ENCODE measurements at places on chromosomes 3 and 15.

- DNase-seq = no peak
Observed at GRCh38 chr3:30664884-30665283, 58.5 kb downstream of the TGFBR2 start.

- no peak for DNase-seq
Observed at GRCh38 chr3:132062535-132062934, 27.7 kb upstream of the CPNE4 start.

DNA sequence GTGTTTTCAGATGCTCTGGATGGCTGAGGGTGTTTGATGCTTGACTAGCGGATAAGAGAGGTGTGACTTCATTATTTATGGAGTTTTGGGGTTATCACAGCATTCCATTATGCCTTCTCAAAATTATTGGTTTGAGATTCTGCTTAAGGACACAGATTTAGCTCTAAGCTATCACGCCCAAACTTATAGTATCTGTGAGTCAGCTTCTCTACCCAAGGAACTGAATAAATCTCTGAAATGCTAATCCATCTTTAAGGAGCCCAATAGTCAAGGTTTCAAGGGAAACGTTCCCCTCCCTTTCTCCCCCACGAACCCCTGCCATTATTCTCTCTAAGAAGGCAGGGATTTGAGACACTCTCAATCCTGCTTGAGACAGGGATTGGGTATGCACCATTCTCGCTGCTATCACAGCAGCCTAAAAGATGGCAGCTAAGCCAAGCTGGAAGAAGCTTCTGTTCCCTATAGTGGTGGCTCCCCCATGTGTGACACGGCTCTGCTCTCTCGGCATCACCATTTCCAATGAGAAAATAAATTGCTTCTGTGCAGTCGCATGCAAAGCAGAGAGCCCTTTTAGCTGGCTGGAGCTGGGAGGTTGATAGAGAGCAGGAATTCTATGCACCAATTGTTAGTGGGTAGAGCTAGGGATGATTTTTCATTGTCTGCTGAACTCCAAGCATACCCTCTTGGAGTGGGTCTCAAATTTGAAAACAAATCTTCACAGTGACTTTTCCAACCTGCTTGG, 151.1 kb downstream of the IL20RB start:
- DNase-seq = no peak

DNA sequence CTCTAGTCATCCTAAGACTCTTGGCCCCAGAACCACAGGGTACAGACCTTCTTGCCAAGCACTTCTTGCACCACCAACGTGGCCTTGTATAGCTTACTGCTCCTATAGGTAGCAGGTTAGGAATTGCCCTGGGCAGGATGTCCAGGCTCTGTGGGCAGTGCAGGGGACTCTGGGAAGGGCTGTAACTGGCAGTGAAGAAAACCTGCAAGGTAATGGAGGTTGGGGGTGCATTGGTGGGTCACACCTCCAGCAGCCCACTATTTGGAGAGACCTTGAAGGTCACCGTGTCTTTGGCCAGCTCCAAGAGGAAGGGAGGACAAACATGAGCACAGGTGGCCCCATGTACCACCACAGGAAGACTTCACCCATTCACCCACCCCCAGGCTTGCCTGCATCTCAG, 21.3 kb upstream of the XYLB start:
- no peak for DNase-seq

DNA sequence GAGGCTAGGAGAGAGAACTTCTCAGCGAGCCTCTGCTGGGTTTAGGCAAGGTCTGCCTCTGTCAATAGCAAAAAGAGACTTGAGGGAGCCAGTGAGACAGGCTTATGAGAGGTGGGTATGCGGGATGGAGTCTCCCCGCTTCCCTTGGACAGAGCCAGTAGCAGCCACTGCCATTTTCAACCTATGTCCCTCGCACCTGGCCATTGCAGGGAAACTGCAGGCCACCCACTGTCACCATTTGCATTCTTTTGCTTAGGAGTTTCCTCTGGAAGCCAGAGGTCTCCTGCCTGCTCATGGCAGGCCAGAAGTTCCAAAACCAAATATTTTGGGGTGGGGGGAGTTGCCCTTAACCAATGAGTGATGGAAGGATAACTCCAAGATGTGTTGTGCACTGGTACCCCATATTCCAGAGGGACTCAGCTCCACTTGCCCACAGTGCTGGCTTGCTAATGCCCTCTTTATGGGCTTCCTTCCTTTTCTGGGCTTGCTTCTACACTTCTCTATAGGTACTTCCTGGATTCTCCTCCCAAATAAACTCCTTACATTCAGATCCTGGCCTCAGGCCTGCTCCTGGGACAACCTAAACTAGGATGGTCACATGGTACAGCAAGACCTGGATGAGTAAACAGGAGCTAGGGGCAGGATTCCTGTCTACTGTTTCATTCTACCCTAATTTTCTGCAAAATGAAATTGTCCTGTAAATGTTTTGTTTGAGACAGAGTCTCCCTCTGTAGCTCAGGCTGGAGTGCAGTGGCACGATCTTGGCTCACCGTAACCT, 108.9 kb upstream of the PROK2 start:
- no peak for DNase-seq

Data from cardiac muscle cell (in vitro differentiated cells and primary cell).